ENCODE measurements at places on chromosomes 2 and 18.

- H3K27me3 ChIP-seq = no peaks in the 10 kb centered on the region
- H3K36me3 ChIP-seq = peaks cover 5% of the 10 kb centered on the region
- no peak overlapping the region for H3K4me3 ChIP-seq
- H3K27ac ChIP-seq = no peak overlapping the region
- no peaks in the 10 kb centered on the region for H3K4me1 ChIP-seq
Measured at GRCh38 chr2:237978058-237978712, 11.4 kb downstream of the UBE2F start.

GRCh38 chr18:46013484-46014189, 46.5 kb upstream of the EPG5 start:
- DNase-seq = peak; percentile 32
- no peak overlapping the region for H3K4me3 ChIP-seq
- no peaks in the 10 kb centered on the region for H3K4me1 ChIP-seq
- no peaks in the 10 kb centered on the region for H3K36me3 ChIP-seq
- no peak overlapping the region for H3K27ac ChIP-seq
- H3K27me3 ChIP-seq = no peaks in the 10 kb centered on the region

GRCh38 chr2:158049129-158049855, 52.4 kb upstream of the UPP2 start:
- H3K27me3 ChIP-seq = peaks cover 13% of the 10 kb centered on the region
- no peak overlapping the region for H3K4me3 ChIP-seq

DNA sequence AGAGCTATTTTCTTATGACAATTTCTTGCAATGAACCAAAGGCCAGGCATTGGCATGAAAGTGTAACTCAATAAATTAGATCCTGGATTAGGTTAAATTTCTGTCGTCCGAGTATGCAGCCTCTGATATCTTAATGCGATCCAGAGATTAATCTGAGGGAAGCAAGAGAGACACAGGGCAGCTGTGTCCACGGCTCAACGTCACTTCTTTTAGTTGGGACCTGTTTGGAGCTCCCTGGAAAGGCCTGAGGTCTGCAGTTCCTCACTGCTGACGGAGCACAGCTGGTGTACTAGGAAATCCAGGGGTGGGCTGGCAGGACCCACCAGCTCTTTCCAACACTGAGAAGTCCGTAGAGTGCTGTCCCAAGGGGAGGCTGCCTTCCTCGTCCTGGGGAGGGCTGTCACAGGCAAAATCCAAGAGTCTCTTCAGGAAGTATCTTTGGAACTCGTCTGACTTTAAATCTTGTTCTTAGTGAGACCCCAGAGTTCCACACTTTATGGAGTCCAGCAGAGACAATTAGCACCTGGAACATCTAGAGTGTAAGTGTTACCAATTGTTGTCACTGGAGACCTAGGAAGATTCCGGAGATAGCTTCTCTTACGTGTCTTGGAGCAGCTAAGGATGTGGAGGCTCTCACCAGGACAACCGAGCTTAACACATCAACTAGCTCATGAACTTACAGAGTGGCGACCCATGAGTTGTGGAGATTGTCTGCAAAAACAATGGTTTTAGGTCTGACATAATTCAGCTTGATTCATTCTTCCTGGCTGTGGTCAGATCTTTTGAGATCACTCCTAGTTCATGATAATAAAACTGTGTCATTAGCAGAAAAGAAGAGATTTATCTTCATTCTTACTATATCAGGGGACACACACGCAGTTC, 173.7 kb downstream of the ACKR3 start:
- H3K4me3 ChIP-seq = peak overlapping the region; percentile 50
- DNase-seq = peak; percentile 92
- H3K27ac ChIP-seq = peak overlapping the region; percentile 98
- no peaks in the 10 kb centered on the region for H3K36me3 ChIP-seq
- no peaks in the 10 kb centered on the region for H3K27me3 ChIP-seq

GRCh38 chr2:233197022-233197421, 54.5 kb upstream of the ATG16L1 start:
- H3K27ac ChIP-seq = no peak overlapping the region
- H3K4me1 ChIP-seq = no peaks in the 10 kb centered on the region
- H3K36me3 ChIP-seq = no peaks in the 10 kb centered on the region
